Activated T-helper 1 cell treated with anti-CD3 and anti-CD28 coated beads, Interleukin-2, amount 50 U/mL, for 16 hours (primary cell): ENCODE measurements at places on chromosomes 11 and 22.

DNA sequence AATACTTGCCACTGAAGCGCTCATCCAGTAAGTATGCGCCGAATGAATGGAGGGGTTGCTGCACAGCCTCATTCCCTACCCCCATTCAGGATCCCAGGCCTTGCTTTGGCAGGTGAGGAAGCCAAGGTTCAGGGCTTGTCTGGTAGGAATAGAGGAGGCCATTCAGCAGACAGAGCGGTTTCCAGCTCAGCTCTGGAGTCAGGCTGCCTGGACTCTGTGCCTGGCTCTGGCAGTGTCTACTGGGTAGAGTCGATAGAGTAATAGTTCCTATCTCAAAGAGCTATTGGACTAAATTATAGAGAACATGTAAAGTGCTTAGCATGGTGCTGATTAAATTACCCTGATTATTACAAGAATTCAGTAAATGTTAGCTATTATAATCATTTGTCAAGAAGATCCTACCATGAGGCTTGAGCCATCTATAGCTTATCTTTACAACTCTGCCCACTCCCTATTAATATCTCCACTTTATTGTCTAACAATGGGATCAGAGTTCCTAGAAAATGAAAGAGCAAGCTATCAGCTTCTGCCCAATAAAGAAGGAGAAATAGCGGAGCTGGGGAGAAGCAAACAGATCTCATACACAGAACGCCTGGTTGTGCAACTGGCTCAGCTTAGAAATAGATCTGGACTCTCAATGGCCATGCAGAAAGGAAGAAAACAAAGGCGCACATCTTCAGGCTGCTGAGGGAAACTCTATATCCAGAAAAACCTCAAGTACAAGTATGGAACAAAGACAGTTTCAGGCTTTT, 6.6 kb upstream of the SNX32 start:
- DNase-seq = no peak

DNA sequence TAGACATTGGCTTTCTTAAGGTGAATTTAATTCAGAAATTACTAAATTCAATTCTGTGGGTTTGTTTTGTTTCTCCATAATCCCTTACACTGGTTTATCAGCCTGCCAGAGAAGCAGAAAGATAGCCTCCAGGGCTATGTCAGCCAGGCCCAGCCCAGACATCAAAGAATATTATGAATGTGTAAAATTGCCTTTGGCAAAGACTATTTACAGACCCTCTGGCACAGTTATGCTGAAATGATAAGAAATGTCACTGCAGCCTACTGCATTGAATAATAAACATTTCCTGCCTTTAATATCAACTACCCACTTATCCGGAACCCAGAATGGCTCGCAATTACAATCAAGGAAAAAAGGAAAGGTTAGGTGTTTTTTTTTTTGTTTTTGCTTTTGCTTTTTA, 562.5 kb upstream of the LRRC4C start:
- no peak for DNase-seq

- no peak for DNase-seq
Observed at GRCh38 chr11:40797981-40798380, 661.5 kb downstream of the LRRC4C start.

- no peak for DNase-seq
Observed at GRCh38 chr11:82722231-82722630, 11.4 kb downstream of the FAM181B start.

DNA sequence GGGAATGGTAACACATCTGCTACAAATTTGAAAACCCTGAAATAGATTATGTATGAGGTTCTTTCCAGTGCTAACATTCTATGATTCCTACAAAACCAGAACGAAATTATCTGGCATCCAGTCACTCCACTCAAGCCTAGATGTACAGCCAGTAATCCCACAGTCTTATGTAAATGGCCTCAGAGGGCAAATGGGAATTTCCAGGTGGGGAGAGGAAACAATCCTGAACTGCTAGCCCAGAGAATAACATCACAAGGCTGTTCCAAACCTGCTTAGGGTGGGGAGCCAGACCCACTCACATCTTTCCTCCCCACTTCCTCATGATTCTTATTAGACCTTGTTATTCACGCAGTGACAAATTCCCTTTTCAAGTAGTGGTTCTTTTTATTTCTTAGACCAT, 3.5 kb downstream of the FIBIN start:
- DNase-seq = no peak

DNA sequence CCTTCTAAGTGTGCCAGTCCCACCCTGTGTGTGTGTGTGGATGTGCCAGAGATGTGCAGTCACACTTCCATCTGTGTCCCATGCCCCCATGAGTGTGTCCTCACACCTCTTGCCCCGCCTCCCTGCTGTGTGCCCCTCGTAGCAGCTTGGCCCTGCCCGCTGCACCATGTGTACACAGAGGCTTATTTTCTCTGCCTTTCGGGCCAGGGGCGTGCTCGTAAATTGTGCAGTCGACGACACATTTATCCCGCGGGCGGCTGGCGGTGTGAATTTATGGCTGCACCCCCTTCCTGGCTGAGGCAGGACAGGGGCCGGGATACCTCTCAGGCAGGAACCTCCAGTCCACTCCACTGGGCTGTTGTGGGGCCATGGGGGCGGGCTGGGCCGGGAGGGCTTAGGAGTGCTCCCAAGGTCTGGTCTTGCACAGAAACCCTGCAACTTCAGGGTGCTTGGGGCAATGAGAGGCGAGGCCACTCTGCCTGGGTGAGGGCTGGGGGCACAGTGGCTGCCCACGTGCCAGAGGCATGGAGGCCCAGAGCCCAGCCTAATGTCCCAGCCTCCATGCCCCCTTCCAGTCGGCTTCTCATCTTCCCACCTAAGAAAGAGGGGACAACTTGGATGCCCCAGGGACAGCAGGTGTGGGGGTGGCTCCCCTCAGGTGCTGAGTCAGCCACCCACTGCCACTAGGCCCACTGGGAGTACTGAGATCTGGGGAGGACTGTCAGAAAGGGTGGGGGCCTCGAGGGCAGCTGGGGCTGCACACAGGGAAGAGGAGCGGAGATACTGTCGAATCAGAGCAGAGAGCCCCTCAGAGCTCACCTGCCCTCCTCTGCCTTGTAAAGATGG, 12.5 kb downstream of the GP1BB start:
- DNase-seq = no peak

DNA sequence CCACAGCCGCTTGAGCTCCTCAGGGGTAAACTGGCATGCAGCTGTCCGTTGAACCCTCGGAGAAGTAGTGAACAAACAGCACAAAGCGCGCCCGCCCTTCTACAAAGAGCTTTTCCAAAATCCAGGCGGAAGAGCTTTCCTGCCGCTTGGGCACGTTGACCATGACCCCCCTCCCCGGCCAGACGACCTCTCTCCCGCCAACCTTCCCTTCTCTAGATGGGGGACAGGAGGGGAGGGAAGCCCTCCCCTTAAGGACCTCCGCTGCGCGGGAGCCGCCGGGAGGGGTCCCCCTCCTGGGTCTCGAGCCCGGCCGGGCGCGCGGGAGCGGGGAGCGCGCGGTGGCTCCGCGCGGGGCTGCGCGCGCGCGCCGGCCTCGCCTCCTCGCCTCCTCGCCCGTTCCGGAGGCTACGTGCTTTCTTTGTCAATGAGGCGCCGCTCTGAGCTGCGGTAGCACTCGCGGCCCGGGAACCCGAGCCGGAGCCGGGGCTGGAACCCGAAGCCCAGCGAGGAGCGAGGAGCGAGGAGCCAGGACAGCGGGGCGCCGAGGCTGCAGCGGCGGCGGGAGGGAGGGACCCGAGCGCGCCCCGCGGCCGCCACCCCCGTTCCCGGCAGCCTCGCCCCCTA, 118.6 kb downstream of the HIPK3 start:
- DNase-seq = no peak

DNA sequence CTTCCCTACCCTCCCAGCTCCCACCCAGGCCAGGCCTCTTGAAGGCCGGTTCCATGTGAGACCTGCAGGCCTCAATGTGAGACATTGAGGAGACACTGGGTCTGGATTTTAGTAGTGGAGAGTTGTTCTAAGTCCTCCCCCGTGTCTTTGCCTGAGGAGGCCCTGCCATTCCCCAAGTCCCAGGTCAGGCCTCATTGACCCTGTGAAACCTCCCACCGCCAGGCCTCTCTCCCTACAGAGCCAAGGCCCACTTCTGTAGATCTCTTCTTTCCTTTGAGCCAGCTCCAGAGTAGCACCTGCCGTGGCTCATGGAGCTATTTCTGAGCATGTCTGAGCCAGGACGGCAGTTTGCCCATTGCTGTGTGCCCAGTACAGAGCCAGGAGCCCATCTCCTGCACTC, 1419.6 kb downstream of the TBC1D22A start:
- DNase-seq = no peak

GRCh38 chr22:42064629-42065028, 6.0 kb downstream of the NAGA start:
- no peak for DNase-seq

- DNase-seq = no peak
Observed at GRCh38 chr11:76767659-76768058, 15.5 kb upstream of the TSKU start.

DNA sequence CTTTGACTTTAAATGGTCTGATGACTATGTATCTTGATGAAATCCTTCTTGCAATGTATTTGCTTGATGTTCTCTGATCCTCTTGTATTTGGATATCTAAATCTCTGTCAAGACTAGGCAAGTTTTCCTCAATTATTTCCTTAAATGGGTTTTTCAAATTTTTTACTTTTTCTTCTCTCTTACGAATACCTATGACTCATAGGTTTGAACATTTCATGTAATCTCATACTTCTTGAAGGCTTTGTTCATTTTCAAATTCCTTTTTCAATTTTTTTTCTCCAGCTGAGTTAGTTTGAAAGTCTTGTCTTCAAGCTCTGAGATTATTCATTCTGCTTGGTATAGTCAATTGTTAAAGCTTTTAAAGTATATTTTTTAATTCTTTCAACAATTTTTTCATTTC, 13.1 kb downstream of the OR10W1 start:
- DNase-seq = no peak

DNA sequence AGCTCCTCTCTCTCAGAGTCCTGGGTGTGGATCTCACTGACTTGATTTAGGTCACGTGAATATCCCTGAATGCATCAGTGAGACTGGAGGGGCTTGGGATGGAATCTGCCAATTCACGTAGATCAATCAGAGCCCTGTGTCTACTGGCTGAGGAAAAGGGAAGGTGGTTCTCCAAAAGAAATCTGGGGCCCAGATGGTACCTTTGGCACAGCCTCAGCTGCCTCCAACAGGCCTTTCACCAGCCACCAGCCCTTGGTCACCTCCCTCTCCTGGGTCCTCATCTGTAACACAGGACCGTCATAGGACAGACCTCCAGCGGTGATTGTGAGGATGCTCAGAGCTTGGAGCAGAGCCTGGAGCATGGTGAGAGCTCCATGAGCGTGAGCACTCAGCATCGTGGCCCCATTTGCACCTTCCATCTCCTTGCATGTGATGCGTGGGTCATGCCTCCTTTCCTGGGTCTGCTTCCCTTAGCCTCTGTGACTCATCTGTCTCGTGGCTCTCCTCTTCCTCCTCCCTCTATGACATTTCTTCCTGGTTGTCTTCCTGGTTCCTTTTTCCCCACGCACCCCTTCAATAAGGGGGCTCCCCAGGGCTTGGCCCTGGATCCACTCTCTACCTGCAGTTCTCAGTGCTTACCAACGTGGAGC, 7.5 kb upstream of the MIEF1 start:
- DNase-seq = no peak

GRCh38 chr11:34634694-34635062, 13.8 kb downstream of the EHF start:
- no peak for DNase-seq

- DNase-seq = no peak
Observed at GRCh38 chr22:17264321-17265052, 45.3 kb upstream of the ADA2 start.

- no peak for DNase-seq
Observed at GRCh38 chr11:986270-986951, 50.1 kb downstream of the MUC6 start.

GRCh38 chr11:66388780-66389386, 17.3 kb upstream of the SLC29A2 start:
- peak; percentile 35 for DNase-seq

DNA sequence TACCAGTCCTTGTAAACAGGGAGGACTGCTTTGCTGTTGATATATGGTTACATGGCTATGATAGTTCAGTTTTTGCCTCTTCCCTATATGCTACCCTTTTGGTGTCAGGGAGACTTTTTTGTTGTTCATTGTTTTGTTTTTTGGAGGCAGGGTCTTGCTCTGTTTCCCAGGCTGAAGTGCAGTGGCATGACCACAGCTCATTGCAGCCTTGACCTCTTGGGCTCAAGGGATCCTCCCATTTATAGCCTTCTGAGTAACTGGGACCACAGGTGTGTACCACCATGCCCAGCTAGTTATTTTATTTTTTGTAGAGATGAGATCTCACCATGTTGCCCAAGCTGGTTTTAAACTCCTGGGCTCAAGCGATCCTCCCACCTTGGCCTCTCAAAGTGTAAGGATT, 38.6 kb upstream of the SPTBN2 start:
- no peak for DNase-seq

DNA sequence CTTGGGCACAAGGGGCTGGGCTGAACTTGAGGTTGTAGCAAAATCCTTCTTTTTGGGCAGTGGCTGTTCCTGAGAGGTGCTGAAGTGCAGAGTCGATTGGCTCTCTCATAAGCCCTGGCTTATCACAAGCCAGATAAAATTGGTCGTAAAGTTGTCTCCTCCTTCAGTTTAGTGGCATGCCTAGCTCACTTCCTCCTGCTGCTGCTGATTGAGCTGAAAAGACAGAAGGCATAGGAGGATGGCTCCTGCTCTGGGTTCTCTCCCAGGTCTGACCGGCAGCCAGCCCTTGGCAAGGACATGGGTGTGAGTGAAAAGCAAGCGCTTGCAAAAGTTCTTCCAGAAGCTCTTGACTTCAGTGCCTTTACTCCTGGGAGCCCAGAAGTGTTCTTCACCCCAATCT, 83.9 kb downstream of the LDLRAD3 start:
- DNase-seq = no peak

GRCh38 chr11:68545796-68546195, 85.2 kb downstream of the PPP6R3 start:
- DNase-seq = no peak

GRCh38 chr11:37511425-37511933, 913.4 kb upstream of the RAG2 start:
- no peak for DNase-seq

DNA sequence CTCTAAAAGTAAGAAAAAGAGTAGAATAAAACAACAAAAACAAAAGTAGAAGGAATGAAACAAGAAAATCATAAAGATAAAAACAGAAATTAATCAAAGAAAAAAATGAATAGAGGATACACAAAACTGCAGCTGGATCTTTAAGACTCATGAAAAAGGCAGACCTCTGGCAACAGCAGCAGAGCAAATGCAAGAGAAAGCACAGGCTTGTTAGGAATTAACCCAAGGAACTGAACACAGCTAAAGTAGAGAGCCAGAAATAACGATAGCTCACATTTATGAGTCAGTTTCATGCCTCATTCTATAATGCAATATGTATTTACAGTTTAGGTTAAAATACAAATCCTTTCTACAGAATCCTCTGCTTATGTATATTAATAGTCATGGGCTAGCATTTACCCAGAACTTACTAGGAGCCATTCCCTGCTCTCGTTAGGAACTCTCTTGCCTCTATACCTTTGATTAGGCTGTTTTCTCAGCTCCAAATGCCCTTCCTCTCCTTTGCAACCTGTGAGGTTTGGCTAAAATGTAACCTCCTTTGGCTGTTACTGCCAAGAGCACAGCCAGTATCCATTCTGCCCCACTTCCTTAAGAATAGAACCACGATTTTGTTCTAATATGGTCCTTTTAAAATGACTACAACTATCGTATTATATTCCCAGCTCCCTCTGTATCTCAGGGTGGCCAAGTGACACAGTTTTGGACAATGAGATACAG, 38.3 kb upstream of the NFAM1 start:
- DNase-seq = no peak

GRCh38 chr11:33182246-33182878, 21.1 kb upstream of the CSTF3 start:
- no peak for DNase-seq

- no peak for DNase-seq
Observed at GRCh38 chr22:31281733-31282132, 10.6 kb downstream of the PIK3IP1 start.

GRCh38 chr22:17802822-17803221, 28.6 kb upstream of the BID start:
- no peak for DNase-seq
